SK-N-SH (cell line): ENCODE measurements at places on chromosomes 16 and 17. TPM values are rescaled to one million over a fixed set of nuclear protein-coding genes. Genes with fewer than 3 reads are reported as not detected.
A peak's percentile ranks its signal among the peaks of the same experiment; 100 is the strongest.

The GPRC5B gene
- 1.1 TPM in 2 replicates for polyA plus RNA-seq

The ABCA3 gene
- 6.9 and 9.9 TPM in 2 replicates for polyA plus RNA-seq

The PRR11 gene
- polyA plus RNA-seq = 25.8 and 28.4 TPM in 2 replicates

The OTOP2 gene
- polyA plus RNA-seq = not detected in 2 replicates

The ASPHD1 gene
- polyA plus RNA-seq = 29.0 and 35.1 TPM in 2 replicates

The GPR139 gene
- not detected in 2 replicates for polyA plus RNA-seq

The CD79B gene
- polyA plus RNA-seq = 0.06 and 0.10 TPM in 2 replicates

GRCh38 chr17:70317421-70317820 is 148.1 kb downstream of the KCNJ2 start:
- no peak for DNase-seq

GRCh38 chr16:50977138-50977537 is 173.9 kb downstream of the SALL1 start:
- no peak for DNase-seq

DNA sequence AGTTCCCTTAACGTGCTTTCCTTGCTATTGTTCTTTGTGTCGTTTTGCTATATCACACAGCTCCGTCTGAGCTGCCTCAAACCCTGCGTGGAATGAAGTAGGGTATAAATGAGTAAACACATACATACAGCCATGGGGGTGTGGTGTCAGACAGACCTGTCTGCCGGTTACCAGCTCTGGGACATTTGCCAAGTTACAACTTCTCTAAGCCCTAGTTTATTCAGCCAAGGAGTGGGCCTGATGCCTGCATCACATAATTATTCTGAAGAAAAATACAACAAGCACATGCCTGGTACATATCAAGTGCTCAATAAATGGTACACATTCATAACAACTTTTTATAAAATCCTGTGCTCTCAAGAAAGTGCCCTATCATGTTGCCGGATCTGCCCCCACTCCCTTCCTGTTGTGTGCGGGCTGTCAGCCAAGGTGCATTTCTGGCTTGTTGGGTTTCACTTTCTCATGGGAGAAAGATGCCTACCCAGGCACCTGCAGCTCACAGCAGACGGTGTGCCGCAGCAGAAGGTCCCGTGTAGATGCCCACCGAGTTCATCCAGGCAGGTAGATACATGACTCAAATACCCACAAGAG is 30.5 kb downstream of the SMPD3 start:
- DNase-seq = no peak

- DNase-seq = peak; percentile 61
Measured at GRCh38 chr16:4787627-4788482, at the start of gene SEPTIN12. TSS of gene SEPTIN12 (minus strand) at chr16:4788345. CDS start at chr16:4787645, 700 bp downstream.

DNA sequence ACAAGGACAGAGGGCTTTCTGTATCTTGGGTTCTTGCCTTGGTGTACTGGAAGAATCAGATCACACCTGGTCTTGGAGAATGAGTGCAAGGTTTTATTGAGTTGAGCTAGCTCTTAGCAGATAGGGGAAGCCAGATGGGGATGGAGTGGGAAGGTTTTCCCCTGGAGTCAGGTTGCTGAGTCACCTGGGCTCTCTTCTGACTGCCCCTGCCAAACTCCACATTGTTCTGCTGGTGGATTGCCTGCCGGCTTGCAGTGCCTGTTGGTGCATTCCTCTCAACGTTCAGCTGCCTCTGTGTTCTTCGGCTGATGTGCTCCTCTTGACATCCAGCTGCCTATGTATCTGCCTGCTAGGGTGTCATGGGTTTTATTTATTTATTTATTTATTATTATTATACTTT is 1431.1 kb downstream of the CDH8 start:
- no peak for DNase-seq

DNA sequence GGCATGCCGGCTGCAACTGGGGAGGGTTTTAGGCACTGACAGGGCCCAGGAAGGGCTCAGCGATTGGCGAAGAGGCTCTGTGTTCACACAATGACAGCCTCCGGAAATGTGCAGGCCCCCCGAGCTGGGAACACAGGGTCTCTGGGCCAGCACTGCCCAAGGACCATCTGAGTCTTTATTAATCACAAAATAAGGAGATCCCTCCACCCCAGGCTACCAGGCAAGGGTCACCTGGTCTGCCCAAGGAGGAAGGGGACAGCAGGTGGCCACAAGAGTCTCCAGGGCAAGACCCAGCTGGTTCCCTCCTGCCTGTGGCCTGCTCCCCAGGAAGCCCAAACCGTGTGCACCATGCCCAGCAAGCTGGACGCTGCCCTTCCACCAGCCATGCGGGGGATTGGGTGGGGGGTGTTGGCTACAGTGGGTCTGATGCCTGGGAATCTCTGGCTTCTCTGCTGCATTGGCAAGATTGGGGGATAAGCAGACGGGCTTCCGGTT is 52.1 kb upstream of the TNRC6C start:
- no peak for DNase-seq

GRCh38 chr17:970364-970763 is 9.2 kb downstream of the NXN start:
- no peak for DNase-seq

GRCh38 chr16:3478242-3478925 is 16.9 kb downstream of the C16orf90 start:
- no peak for DNase-seq

DNA sequence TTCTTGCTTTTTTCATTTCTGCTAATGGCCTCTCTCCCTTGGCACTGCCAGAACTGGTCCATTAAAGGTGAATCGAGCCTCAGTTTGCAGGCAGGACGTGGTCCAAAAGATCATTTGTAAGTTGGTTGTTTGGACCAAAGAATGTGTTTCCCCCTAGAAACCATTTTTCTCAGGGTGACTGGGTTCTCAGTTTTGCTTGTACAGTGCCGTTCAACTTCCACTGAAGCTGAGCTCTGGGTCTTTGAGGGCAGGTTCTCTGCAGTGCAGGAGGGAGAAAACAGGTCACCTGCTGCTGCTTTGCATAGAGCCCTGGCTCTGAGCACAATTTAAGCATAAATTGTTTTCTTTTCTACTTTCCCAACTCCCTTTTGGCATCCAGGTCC is 9.0 kb upstream of the AMZ2 start:
- no peak for DNase-seq

- no peak for DNase-seq
Measured at GRCh38 chr16:78927766-78928165, 672.8 kb downstream of the MAF start.

DNA sequence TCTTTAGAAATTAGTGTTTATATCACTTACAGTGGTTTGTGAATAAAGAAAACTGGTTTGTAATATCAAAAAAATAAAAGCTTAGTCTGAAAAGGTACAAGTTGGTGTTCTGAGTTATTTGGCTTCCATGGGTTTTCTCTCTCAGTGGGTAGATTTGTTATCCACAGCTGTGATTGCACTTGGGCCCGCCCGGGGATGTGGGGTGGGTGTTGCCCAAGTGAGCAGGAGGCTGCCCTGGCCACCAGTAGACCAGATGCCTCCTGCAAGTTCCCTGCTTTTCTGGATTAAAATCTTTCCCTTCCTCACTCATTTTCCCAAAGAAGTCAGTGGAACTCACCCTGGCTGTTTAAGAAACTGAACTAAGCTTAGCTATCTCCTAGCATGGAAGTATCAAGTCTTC is 380.6 kb downstream of the RBFOX1 start:
- no peak for DNase-seq

GRCh38 chr16:63998-64913 is 8.2 kb downstream of the RHBDF1 start:
- DNase-seq = no peak

GRCh38 chr17:17044846-17045561 is 2.7 kb downstream of the MPRIP start:
- peak; percentile 65 for DNase-seq

DNA sequence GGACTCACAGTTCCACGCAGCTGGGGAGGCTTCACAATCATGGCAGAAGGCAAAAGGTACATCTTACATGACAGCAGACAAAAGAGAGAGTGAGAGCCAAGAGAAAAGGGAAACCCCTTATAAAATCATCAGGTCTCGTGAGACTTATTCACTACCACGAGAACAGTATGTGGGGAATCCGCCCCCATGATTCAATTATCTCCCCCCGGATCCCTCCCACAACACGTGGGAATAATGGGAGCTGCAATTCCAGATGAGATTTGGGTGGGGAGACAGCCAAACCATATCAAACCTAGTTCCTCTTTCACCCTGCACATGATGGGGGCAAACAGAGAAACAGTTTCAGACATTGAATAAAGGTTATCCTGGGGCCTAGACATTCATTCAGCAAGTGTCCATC is 32.2 kb upstream of the IRX6 start:
- DNase-seq = no peak

GRCh38 chr17:3976675-3977171 is 12.5 kb upstream of the ATP2A3 start:
- DNase-seq = peak; percentile 26

DNA sequence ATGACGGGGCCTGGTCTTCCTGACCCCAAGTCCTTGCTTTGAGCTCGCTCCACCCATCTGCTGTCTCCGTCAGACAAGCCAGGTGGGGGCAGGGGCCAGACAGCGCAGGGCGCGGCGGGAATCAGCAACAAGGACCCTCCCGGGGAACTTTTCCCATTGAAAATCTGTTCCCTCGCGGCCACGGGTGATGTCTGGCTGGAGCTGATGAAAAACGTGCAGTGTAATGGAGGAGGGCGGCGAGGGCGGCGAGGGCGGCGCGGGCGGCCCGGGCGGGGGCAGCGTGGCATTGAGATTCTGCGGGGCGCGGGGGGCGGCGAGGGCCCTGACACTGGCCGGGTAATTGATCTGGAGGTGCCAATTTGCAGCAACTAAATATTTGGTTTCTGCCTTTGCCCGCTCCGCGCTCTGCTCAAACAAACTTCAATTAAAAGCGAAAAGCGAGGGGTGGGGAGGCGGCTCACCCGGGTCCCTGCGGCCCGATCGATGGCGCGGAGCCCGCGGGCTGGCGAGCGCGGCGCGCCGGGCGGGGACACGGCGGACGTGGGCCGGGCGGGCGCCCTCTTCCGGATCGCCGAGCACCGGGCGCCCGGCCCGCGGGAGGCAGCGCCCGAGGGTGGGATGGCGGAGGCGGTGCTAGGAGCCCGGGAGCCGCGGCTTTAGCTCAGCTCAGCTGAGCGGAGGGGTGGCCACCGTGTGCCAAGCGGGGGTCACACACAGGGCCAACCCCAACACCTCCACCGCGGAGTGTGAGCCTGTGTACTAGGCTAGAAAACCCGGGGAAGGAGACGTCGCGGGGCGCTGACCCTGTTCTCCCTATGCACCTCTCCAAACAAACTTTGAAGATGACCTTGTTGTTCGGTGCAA is 32.4 kb downstream of the DCAKD start:
- peak; percentile 91 for DNase-seq

GRCh38 chr17:10435096-10435495 is 13.3 kb upstream of the MYH8 start:
- no peak for DNase-seq

- DNase-seq = peak; percentile 79
Measured at GRCh38 chr17:82371333-82372248, at the start of gene UTS2R. TSS of gene UTS2R (plus strand) at chr17:82371765. CDS start at chr17:82374325, 2,560 bp downstream.

DNA sequence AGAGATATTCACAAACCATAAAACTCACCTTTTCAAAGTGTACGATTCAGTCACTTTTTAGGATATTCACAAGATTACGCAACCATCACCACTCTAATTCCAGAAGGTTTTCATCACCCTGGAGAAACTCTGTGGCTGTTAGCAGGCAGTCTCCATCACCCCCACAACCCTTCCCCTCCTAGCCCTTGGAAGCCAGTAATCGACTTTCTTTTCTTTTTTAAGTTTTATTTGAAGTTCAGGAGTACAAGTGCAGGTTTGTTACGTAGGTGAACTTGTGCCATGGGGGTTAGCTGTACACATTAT is 363.5 kb downstream of the CPPED1 start:
- no peak for DNase-seq

DNA sequence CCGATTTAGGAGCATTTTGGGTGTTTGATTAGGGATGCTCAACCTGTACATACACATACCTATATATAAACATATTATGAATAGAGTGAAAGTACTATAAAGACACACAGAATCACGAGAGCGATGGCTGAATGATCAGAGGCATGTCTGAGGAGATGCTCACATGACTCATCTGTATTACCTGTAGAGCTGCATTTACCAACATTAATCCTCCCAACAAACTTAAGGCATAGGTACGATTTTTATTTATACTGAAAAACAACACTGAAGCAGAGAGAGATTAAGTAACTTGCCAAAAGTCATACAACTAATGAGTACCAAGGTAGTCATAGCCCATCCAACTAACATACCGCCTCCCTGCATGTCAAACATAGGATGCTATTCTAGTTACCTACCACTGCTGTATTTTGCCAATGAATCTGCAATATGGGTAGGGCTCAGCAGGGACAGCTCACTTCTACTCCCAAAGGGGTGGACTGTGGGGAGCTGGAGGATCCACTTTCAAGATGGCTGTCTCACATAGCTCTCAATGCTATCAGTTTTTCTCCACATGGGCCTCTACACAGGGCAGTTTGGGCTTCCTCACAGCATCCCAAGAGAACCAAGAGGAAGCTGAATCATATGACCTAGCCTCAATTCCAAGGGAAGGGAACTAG is 7.3 kb downstream of the CYB5D1 start:
- no peak for DNase-seq

DNA sequence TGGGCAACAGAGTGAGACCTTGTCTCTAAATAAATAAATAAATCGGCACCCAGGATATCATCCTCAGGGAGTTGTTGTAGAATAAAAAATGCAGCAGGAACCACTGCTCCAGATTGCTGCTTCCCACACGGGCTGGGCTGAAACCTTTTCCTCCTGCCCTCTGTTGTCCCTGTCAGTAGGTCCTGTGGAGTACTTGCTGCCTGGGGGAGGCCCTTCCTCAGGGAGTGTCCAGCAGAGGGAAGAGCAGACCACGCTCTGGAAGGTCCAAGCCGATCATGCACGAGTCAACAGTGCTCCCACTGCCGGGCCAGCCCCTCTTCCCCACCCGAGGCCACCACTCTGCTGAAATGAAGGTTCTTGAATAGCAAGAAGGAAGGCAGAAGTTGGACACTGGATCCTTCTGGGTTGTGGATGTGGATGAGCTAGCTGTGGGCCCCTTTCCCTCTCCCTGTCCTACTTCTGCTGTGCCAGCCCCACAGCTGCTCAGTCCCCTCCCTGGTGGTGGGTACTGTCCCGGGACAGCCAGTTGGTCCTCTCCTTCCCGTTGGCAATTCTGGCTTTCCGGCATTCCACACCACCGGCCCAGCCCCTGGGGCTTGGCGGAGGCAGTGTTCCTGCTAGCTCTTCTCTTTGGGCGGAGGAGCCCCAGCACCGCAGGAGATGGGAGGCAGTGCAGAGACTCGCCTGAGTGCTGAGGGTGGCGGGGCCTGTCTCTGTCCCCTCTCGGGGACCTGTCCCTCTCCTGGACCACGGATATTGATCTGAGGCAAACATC is 10.8 kb downstream of the CDK5R1 start:
- no peak for DNase-seq

GRCh38 chr16:54431041-54431996 is 144.7 kb upstream of the IRX3 start:
- no peak for DNase-seq

DNA sequence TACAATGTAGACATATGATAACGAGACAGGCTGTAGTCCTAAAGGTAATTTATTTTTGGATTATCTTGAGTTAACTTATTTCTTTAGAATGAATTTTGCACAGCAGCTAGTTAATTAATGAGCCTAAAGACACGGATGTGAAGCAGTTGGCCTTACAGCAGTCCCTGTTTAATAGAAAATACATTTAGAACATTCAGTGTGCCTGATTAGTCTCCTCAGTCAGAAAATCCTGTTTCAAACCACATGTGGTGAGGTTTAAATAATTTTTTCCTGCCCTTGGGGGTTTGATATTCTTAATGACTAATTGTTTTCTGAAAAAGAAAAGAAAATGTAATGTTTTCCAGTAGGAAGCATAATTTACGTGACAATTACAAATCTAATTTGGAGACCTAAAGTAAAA is 494.2 kb upstream of the CDH8 start:
- no peak for DNase-seq

- DNase-seq = no peak
Measured at GRCh38 chr17:7109461-7110322, 4.9 kb downstream of the ASGR2 start.

GRCh38 chr17:73234736-73235135 is 26.9 kb downstream of the CPSF4L start:
- DNase-seq = no peak
